Motor neuron (in vitro differentiated cells): ENCODE measurements at places on chromosomes 2 and 18. TPM values are rescaled to one million over a fixed set of nuclear protein-coding genes. Genes with fewer than 3 reads are reported as not detected.

DNA sequence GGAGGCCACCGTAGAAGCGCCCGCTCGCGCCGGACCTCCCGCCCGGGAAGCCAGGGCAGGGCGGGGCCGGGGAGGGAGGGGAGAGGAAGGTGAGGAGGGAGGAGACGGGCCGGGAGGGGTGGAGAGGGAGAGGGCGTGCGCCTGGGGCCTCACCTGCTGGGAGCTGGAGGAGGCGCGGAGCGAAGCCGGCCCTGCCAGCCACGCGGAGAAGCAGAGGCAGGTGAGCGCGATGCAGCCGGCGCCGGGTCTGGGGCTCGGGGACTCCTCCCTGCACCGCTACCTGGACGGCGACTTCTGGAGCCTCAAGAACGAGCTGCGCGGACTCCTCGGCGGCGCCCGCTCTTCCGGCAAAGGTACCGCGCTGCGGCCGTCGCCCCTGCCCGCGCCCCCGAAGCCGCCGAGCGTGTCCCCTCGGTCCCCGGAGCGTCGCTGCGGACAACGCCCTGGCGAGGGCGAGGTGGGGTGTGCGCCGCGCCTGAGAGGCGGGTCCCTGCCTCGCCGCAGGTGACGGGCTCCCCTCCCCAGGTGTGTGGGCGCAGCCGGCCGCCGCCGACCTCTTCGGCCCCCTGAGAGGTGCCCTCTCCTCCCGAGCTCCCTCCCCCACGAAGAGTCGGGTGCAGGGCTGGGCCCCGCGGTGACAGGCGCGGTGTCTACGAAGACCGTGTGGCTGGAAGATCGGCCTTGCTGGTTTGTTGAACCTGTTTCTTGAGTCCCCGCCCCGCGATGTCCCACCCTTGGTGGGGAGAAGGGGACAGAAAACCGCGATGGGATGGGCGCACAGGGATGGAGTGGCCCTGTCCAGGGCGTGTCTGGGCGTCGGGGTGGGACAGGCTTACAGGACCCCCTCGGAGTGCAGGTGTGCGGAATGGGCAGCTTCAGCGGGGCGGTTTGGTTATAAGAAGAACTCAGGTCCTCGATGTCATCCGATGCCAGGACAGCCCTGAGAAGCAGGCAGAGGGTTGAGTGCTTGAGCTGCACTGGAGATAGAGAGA is at the start of gene ACOXL:
TSS of gene ACOXL (plus strand) at position 152 of the 992 bp plus-strand sequence. CDS start 35,817 bp downstream, outside the sequence.
- no peak for ATAC-seq

- no peak for ATAC-seq
Measured at GRCh38 chr2:102749938-102750337, 11.9 kb upstream of the TMEM182 start.

DNA sequence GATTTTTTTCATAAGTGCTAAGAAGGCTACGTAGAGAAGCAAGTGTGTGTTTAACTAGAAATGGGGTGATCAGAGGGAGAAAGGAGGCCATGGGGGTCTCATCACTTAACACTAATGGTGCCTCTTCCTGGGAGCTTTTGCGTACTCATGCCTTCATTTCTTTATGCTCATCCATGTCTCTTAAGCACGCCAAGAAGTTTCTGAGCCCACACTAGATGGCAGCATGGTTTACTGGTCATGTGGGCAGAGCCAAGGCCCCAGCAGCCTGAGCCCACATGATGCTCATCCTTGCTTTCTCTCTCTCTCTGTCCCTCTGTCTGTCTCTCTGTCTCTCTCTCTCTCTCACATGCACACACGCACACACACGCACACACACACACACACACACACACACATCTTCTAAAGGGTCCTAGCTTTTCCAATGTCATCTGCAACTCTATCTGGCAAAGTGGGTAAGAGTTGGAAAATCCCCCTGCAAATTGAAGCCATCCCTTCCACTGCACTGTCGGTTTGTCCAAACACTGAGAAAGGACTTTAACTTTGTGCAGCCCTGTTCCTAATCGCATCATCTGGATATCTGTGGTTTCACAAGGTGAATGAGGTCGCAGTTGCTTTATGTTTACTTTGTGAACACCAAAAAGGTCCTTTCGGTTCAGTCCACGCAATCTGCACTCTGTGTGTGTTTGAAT is 137.1 kb upstream of the CCDC68 start:
- no peak for ATAC-seq

DNA sequence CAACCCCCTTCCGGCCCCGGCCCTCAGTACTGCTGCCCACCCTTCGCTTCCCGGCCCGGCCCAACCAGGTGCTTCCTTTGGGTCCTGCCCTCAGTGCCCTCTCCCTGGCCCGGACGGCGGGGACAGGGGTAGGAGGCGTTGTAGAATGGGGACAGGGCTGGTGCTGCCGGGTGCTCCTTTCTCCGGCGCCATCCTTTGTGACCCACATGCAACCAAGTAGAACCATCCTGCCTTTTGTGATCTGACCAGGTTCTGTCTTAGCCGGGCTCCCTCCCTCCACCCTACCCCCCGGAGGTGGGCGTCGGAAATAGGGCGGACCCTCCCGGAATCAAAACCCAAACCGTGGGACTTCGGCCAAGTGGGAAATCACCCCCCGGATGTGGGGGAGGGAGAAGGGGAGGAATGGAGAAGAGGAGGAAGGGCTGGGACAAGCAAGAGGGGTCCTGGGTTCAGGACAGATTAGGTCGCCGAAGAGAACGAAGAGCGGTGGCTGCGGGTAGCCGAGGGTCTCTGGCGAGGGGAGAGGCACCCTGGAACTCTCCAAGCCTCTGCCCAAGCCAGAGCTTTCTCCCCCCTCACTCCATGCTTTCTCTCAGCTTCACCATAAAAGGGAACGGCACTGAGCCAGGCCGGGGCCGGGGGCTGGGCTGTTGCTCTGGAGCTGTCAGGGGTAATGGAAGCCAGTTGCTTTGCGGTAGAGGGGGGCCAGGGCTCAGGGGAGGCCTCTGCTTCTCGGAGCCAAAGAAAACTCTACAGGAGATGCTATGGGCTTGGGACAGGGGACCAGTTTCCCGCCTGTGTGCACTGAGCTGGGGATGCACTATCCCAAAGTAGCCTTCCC is 756 bp upstream of the OST4 start:
- ATAC-seq: no peak

DNA sequence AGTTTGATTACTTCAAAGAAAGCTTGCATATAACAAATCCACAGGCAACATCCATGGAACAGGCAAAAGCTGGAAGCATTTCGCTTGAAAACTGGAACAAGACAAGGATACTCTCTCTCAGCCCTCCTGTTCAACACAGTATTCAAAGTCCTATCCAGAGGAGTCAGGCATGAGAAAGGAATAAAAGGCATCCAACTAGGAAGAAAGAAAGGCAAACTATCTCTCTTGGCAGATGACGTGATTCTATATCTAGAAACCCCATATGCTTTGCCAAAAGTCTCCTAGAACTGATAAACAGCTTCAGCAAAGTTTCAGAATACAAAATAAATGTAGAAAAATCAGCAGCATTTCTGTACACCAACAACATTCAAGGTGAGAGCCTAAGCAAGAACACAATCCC is 34.1 kb upstream of the MC4R start:
- no peak for ATAC-seq

- ATAC-seq: no peak
Measured at GRCh38 chr2:20355131-20355530, 4.5 kb upstream of the PUM2 start.

- ATAC-seq: no peak
Measured at GRCh38 chr18:13585379-13586153, 140.8 kb downstream of the FAM210A start.

DNA sequence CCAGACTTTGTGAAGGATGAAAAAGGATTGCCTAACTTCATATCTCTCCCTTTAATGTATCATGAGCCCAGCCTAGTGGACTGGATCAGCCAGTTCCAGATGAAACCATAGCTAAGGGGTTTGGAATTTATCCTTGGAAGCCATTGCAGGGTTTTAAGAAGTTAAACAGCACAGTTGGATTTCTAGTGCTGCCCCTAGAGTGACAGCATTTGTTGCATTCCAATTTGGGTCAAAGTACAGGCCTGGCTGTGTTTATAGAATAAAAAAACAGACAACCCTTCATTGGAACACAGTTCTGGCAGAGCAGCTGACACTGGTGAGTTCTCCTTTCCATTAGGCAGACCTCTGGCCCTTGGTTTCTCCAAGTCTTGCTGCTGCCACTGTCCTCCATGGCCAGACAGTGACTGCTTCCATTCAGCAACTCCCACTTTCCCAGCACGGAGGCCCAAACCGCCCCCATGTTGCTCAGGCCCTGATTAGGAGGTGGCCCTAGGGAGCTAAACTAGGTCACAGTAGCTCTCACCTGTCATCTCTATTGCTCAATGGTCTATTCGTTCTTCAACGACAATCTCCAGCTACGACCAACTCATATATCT is 8.0 kb downstream of the GPR39 start:
- no peak for ATAC-seq

DNA sequence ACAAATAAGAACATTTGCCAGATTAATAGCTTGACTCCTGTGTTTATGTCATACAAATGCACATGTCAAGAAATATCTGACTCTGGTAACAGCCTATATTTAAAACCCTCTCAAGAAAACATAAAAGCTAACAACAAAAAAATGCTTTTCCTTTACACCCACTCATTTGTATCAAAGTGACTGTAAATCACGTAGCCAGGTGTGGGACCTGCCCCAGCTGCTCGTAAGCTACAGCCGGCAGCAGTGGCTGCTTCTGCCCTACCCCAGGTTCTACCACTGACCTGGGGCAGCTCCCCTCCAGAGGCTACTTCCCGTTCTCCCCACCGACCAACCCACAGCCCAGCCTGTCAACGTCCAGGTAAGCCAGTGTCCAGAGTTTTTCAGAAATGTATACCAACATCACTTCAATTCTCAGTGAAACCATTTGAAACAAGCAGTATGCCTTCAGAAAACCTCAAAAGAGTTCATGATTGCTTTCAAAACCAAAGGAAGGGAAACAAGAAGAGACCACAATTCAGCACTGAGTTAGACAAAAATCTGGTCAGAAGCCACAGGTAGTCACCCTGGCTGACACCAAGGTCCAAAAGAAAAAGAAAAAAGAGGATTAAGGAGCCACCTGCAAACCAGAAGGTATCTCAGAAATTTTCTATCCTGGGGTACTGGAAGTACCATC is 40.4 kb downstream of the KIDINS220 start:
- ATAC-seq: no peak

DNA sequence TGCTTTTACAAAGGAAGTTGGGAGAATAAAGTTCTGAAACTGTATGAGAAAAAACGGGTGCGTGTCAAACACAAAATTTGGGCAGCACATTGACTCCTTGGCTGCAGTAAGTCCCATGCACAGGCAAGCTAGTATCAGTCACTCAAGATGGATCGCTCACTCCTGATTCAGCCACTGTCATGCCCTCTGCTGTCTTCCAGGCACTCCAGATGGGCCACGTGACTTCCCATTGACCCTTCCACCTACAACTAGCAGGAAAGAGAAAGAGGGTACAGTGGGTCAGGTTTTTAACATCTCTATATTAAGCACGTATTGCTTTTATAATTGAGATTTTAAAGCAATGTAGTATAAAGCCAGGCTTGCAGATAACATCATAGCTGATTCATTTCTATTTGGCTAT is 8.6 kb downstream of the ARHGEF33 start:
- ATAC-seq: no peak

DNA sequence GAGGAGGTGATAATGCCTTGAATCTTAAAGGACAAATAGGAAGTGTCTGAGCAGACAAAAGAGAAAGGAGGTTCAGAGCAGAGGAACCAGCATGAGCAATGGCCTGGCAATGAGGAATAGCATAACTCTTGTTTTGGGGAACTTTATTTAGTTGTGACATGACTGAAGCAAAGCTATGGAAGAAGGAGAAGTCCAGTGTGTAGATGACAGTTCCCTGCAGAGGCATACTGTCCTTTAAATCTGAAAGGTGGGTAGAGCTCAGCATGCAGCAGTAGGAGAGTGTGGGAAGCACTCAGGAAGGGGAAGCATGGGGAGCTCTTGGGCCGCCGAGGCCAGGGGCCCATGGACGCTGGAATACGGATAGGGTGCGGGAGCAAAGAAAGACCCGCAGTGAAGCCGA is 173.8 kb downstream of the SEPTIN10 start:
- no peak for ATAC-seq

DNA sequence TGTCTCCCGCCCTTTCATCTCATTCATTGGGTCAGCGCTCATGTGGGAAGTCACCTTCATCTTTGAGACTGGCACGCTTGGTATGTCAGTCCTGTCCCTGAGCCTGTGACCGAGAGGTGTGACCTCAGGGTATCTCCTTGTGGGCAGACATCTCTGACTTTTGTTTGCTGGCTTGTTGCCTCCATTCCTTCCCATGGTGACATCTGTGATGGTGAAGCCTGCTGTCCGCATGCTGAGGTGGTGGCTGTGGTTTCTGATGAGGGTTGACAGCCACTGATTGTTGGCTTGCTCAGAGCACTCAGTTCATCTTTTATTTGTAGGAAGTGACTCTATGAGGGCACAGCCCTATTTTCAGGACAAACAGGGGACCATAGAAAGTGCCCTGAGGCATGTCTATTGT is 139.2 kb downstream of the SLC4A3 start:
- no peak for ATAC-seq

- no peak for ATAC-seq
Measured at GRCh38 chr2:17911491-17912260, 33.2 kb downstream of the KCNS3 start.

DNA sequence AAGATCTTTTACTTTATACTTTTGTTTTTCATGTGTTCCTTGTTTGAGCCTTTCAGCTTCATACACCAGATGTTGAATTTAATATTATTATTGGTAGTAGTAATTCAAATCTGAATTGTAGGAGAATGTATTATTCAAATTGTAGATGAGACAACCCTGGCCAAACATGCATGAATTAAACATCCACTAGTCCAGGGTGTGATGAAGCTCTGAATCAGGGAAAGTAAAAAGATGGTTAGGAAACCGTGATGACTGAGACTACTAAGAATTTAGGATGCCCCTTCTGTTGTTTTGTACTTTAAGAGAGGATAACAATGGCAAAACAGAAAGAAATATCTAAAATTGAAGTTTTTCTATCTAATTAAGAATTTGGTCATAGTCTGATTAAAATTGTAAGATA is 227.8 kb upstream of the CDH2 start:
- ATAC-seq: no peak

GRCh38 chr2:144256996-144257707 is 262.8 kb downstream of the ZEB2 start:
- no peak for ATAC-seq

- ATAC-seq: peak; percentile 23
Measured at GRCh38 chr2:69741229-69741574, 732 bp upstream of the ANXA4 start.

GRCh38 chr2:53475321-53475720 is 292.3 kb upstream of the CHAC2 start:
- peak; percentile 71 for ATAC-seq

The ICOS gene
- not detected in 2 replicates for total RNA-seq

The PPP1R1C gene
- not detected in 2 replicates for total RNA-seq

The RAD51AP2 gene
- total RNA-seq: 0.33 and 0.63 TPM in 2 replicates

The PLEK gene
- total RNA-seq: 1.2 and 1.3 TPM in 2 replicates

The LCLAT1 gene
- total RNA-seq: 19.0 and 21.5 TPM in 2 replicates
